ENCODE measurements at places on chromosomes 5 and 9.

DNA sequence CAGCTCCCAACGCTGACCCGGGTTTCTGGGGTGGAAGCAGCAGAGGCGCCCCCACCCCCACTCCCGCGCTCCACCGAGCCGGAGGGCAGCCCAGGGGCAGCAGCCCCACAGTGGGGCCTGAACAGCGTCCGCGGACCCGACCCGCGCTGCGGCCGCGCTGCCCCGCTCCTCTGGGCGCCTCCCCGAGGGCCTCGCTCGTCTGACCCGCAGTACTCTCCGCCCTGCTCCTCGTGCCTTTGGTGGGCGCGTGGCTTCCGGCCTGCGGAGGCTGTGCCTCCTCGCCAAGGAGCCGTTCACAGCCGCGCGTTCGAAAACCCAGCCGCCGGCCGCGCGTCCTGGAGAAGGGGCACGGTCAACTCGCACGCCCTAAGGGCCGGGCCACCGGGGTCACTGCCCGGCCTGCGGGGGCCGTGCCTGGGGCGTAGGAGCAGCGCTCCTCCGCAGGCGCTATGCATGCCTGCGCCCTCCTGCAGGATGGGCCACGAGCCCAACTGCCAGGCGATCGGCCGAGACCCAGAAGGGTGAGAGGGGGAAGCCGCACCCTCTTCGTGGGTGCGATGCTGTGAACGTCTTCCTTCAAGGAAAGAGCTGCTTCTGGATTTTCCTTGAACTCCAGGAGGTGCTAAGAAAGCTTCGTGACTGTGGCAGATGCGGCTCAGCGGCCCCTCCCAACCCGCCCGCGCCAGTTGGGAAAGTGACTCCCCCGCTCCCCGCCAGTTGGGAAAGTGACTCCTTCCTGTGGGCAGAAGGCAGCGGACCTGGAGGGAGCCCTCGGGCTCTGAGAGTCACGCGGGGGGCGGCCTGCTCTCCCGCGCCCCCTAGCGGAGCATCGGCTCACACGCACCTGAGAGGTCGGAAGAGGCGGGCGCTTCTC is 82.7 kb downstream of the HSD17B3 start:
- no peak for DNase-seq

DNA sequence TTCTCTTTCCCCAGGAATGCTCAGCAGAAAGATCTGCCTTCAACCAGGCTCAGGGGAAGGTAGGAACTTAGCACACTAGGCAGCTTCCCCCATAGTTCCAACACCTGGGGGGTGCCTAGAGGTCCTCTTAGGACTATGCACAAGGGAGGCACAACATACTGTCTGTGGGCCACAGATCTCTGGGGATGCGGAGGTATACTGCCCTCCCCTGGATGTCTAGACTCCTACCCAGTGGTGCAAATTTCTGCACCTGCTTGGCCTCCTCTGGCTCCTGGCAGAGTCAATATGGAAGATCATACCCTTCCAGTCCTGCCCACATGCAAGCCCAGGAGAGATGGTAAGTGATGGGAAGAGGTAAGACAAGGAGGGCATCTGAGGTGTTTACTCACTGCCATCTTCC is 247.5 kb upstream of the DAPK1 start:
- no peak for DNase-seq

DNA sequence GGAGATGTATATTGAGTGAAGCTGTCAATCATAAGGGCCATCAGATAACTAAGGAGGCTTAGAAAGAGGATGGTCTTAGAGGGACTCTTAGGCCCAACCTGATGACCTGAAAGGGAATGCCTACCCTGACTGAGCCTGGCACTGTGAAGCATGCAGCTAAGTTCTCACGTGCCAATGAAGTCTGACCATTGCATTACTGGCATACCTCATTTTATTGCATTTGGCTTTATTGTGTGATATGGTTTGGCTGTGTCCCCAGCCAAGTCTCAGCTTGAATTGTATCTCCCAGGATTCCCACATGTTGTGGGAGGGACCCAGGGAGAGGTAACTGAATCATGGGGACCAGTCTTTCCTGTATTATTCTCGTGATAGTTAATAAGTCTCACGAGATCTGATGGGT is 421.6 kb upstream of the SGCD start:
- DNase-seq: no peak

GRCh38 chr5:62283005-62283404 is 23.0 kb upstream of the KIF2A start:
- no peak for DNase-seq

DNA sequence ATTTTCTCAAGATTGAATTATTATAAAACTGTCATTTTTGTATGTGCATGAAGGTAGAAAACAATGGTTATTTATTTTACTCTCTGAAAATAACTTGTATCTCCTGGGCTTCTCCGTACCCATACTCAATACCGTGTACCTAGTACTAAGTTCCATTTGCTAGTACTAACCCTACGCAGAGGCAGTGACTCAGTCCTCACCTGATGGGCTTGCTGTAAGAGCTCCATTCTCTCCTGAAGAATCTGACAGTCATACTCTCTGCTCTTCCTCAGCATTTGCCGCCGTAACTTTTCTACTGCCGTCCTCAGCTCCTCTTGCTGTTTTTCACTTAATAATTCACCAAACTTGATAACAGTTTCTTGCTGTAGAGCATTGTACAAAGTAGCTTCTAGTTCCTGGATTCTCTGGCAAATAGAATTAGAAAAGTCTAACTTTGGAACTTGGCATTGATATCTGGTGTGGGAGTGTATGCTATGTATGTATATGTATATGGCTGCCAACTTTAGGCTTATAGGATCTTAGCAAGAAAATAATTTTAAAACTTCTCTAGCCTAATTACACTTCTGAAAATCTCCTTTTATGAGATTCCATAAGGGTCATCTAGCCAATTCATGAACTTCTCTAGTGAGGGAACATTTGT is 108.0 kb upstream of the DPYSL3 start:
- DNase-seq: no peak

DNA sequence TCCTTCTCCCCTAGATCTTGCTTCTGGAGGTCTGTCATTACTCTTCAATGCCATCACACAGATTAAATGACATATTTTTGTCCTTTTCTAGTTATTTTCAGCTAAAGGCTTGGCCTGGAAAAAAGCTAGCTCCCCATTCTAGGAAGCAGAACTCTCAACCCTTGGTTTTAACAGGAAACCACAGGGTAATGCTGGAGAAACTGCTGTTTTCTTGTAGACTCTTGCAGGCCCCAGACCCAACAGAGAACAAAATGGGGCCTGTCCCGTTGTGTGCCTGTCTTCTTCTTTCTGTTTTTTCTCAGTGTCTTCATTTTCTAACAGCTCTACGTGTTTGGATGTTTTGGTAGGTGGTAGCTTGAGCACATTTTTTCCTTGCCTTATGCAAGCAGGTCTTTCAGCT is 21.5 kb downstream of the DCANP1 start:
- no peak for DNase-seq

GRCh38 chr5:172642486-172642885 is 1.4 kb downstream of the NEURL1B start:
- no peak for DNase-seq

GRCh38 chr9:7967851-7968250 is 168.3 kb upstream of the DMAC1 start:
- DNase-seq: no peak

DNA sequence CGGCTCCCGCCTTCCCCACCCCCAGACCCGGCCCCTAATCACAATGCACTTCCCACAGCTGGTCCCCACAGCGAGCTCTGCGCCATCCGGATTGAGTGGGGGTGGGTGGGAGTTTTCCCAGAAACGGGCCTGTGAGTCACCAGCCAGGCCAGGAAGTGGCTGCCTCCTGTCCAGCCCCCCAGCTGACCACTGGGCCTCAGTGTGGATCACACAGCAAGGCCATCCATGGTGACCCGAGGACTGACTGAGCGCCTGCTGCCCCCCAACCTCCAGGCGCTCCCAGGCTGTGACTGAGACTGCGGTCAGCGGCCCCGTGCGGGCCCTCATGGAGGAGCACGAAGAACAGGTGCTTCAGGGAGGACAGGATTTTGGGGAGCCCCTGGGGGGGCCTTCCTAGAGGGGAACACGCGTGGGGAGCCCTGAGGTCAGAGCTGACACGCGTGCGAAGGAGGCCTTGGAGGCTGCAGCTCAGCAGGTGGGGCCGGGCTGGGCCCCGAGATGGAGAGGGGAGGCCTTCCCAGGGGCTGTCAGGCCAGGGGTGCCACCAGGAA is 48.3 kb upstream of the EGFL7 start:
- DNase-seq: no peak

- no peak for DNase-seq
These were observed 53.9 kb downstream of the MED27 start for GRCh38 chr9:132025766-132026165.
